ENCODE measurements at places on chromosomes 5 and 9.

GRCh38 chr5:164010900-164011299 lies 505.5 kb downstream of the MAT2B start:
- no peaks in the 10 kb centered on the region for H3K27me3 ChIP-seq
- no peak overlapping the region for H3K4me3 ChIP-seq
- no peaks in the 10 kb centered on the region for H3K36me3 ChIP-seq
- H3K4me1 ChIP-seq: no peaks in the 10 kb centered on the region
- no peak for DNase-seq

- H3K36me3 ChIP-seq: peaks cover 5% of the 10 kb centered on the region
- no peak overlapping the region for H3K4me3 ChIP-seq
- no peaks in the 10 kb centered on the region for H3K4me1 ChIP-seq
- H3K27ac ChIP-seq: no peak overlapping the region
- DNase-seq: no peak
- H3K27me3 ChIP-seq: peaks cover 31% of the 10 kb centered on the region
These were observed 17.8 kb downstream of the DMRT1 start for GRCh38 chr9:859251-859650.

GRCh38 chr5:29148073-29148472 lies 2045.4 kb upstream of the CDH6 start:
- no peaks in the 10 kb centered on the region for H3K4me1 ChIP-seq
- no peak overlapping the region for H3K4me3 ChIP-seq
- DNase-seq: no peak
- no peak overlapping the region for H3K27ac ChIP-seq
- no peaks in the 10 kb centered on the region for H3K27me3 ChIP-seq

GRCh38 chr5:137743031-137743640 lies 7.2 kb upstream of the KLHL3 start:
- no peak overlapping the region for H3K4me3 ChIP-seq
- H3K4me1 ChIP-seq: peaks cover 20% of the 10 kb centered on the region
- H3K27ac ChIP-seq: no peak overlapping the region
- DNase-seq: peak; percentile 74
- H3K36me3 ChIP-seq: no peaks in the 10 kb centered on the region
